Stimulated activated CD8-positive, alpha-beta memory T cell treated with anti-CD3 and anti-CD28 coated beads, Interleukin-15, amount 100 ng/mL, for 24 hours (primary cell): ENCODE measurements at places on chromosomes 7 and 10.

- no peak for DNase-seq
Measured at GRCh38 chr7:43071604-43072003, 40.8 kb upstream of the HECW1 start.

DNA sequence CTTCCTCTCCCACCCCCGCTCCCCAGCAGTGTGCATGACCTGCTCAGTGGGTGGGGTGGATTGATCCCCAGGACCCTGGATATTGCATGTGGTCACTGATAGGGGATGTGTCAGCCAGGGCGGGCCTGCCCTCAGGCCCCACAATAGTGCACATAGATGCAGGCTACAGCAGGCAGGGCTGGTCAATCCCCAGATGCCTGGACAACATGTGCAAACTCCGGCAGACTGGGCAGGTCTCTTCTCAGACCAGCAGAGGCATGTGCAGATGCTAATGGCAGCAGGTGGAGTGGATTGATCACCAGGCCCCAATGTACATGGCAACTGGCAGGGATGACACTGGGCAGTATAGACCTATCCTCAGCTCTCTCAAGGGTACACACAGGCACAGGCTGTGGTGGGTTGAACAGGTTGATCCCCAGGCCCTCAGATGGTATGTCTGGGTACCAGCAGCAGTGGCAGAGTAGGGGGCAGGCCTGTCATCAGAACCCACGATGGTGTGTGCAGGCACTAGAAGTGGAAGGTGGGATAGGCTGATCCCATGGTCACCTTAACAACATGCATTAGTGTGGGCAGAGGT lies 98.6 kb downstream of the LANCL2 start:
- no peak for DNase-seq

- DNase-seq: no peak
Measured at GRCh38 chr10:87702260-87702972, 42.7 kb downstream of the PAPSS2 start.

- DNase-seq: no peak
Measured at GRCh38 chr10:76436981-76437380, 1005.6 kb downstream of the LRMDA start.

DNA sequence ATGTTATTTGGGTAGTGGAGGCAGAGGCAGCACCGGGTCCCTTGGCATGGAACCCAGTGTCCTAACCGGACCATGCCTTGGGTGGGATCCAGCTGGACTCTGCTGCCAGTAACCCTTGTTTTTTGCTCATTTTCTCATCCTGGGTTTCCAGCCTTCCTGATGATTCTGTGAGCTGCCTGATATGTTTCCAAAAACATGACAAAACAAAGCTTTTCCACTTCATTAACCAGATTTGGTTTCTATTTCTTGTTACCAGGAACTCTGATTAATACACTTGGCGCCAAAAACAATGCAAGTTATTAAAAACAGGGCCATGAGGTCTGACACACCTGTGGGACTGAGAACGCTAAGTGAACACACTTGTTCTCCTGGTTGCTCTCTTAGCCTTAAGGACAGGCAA lies 32.8 kb upstream of the DLG5 start:
- no peak for DNase-seq
